Stimulated activated CD8-positive, alpha-beta memory T cell treated with anti-CD3 and anti-CD28 coated beads, Interleukin-7, amount 100 ng/mL, for 24 hours (primary cell): ENCODE measurements at places on chromosomes 12 and 14.

- DNase-seq, result no peak
Measured at GRCh38 chr12:39975374-39975918, 130.4 kb downstream of the SLC2A13 start.

DNA sequence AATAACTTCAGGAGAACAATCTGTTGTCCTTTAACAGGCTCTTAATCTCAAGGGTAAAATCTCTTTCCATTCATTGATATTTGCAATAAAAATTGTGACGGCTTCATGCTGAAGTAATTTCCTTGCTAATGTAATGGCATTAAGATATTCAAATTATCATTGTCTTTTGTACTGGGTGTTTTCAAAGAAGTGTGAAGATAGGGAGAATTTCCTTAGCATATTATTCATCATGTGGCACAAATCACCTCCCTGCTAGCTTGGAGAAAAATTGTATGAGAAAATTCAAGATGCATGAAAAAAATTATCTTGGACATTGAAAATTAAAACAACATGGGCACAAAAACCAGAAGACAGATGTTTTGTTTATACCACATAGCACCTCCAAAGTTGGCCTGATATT is 63.6 kb upstream of the ARID2 start:
- DNase-seq, result no peak

DNA sequence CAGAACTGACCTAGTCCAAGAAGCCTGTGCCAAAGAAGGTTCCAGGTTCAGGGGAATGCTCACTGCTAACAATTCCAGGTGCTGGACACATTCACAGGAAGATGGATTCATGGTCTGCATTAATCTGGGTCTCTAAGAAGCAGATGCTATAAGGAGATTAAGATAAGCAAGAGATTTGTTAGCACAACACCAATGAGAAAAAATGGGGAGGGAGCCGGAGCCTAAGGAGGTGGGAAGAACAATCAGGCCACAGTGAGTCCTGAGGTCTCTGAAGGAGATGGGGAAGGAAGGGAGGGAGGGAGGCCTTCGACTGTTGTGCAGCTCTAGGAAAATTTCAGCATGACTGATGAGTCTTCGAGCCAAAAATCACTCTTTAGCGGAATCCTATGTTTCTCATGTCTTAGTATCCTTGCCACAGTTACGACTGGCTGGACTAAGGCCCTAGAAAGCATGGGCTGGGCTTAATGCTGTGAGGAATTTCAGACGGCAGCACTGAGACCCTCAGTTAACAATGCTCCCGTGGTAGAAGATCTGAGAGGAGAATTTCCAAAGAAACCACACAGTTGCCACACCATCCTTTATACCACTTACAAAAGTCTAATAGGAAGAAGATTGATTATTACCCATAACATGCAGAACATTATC is 31.5 kb upstream of the PTGDR start:
- DNase-seq, result no peak

DNA sequence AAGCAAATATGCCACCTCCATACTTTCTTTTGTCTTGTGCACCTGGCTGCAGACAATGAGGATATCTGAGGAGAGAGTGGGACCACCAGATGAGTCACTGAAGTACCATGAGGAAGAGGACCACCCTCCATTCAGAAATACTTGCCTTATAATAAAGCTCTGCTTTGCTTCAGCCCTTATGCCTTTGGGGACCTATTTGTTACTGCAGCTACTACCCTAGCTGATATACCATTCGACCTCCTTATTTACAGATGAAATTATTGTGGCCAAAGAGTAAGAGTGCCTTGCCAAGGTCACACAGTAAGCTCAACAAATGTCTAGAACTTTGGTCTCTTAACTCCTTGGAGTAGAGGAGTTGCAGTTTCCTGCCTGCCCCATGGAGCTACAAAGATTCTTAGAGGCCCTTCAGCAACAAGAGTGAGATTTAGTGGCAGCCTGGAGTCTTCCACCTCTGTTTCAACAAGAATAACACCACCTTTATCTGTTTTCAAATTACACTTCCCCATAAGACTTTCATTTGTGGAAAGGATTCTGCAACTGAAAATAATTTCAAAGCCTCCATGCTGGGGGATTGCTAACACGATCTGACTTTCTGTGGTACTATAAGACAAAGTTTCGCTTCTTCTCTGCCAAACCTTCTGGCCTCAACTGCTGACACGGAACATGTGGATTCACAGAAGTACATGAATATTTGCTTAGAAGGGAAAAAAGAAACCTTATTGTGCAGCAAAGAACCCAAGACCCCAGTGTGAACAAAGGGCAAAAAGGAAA is 3.6 kb downstream of the CMKLR1 start:
- no peak for DNase-seq

- no peak for DNase-seq
Measured at GRCh38 chr14:82445810-82446570, 912.3 kb upstream of the SEL1L start.

- DNase-seq, result no peak
Measured at GRCh38 chr12:90216815-90217214, 508.2 kb upstream of the ATP2B1 start.

- no peak for DNase-seq
Measured at GRCh38 chr14:92728759-92729364, 19.6 kb downstream of the LGMN start.

GRCh38 chr12:109719123-109720022 is 5.7 kb downstream of the FAM222A start:
- no peak for DNase-seq

DNA sequence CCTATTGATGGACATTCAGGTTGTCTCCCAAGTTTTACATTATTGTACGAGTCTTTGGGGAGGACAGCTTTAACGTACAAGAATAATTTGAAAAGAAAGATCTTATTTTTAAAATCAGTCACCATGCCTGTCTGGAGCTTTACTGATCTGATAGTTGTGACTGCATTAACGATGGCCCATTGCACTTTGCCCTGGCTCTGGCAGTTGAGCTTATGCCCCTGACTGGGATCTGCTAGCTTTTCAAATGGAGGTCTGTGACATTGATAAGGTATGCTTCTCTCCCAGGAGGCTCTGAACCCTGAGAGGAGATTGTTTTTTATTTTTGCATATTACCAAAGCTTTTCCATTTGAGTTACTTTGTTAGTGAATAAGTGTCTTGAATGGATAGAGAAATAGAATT is 17.9 kb upstream of the RAB3IP start:
- no peak for DNase-seq

DNA sequence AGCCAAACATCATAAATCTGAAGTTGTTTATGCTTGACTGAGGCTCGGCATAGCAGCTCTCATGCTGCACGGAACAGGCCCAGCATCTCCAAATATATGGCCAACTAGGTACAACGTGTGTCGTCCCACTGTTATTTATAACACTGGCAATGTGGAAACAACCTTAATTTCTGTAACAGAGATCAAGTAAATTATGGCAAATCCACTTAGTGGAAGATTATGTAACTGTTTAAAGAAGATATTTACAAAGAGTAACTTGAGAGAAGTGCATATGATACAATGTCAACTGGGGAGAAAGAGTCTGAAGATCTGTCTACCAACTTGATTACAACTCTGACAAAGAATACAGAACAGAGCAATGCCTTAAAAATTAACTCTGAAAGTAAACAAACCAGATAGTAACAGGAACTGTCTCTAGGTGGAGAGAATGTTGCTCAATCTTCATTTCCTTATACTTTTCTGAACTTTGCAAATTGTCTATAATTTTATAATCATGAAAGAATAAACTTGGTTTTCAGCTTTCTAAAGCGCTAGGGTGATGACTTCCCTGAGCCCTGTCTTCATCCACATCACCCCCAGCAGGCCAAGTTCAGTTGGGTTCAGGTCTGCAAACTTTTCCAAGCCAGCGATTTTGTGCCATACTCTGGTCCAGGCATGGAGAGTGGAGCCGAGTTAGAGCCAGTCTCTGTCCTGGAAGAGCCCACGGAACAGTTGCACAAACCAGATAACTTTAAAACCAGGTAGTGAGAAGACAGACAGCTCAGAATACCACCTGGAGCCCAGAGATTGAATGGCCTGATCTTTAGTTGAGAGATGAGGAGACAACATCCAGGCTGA is 44.3 kb upstream of the BDKRB2 start:
- no peak for DNase-seq

- DNase-seq, result no peak
Measured at GRCh38 chr14:60573943-60574495, 65.1 kb downstream of the SIX6 start.

DNA sequence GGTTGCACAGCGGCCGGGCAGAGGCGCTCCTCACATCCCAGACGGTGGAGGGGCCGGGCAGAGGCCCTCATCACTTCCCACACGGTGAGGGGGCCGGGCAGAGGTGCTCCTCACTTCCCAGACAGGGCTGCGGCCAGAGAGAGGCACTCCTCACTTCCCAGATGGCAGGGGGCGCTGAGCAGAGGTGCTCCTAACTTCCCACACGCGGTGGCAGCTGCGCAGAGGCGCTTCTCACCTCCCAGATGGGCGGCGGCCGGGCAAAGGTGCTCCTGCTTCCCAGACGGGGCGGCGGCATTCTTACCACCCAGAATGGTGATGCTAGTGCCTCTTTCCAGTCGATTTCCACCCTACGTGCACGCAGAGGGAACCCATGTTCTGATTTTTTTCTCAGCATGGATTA is 304.4 kb downstream of the RGS6 start:
- DNase-seq, result no peak

- DNase-seq, result no peak
Measured at GRCh38 chr12:94427501-94428381, 31.9 kb downstream of the CEP83 start.

DNA sequence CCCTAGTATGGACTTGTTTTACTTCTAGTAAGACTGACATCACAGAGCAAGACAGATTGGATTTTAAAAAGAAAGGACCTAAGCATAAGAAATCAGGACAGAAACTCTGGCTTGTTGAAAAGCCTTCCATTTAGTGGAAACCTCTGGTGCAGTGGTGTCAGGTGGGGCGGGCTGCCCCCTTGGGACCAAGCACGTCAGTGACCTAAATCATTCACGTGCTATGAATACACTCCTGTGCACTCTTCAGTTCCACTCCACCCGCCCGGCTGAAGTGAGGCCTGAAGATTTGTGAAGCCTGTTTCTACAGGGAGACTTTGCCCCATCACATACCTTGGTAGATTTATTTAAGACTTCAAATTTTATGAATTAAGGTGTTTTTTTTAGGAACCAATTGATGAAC is 58.2 kb upstream of the STRN3 start:
- DNase-seq, result no peak

DNA sequence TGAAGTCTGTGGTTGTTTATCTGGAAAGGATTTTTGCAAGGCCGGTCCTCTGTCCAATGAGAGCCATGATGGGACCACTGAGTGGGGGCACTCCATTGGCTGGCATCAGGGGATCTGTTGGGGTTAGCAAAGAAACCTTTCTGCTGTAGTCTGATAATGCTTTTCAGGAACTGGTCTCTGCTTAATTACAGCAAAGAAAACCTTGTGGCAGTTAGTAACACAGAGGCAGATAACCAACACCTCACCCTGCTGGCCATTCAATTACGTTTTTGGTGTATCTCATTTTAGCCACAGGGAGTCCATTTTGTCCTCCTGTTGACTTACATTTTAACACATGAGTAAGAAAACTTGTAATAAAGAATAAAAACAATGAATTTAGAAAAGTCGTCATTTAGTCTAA is 629.3 kb upstream of the MDGA2 start:
- DNase-seq, result no peak

GRCh38 chr12:79761341-79761740 is 70.6 kb upstream of the PAWR start:
- no peak for DNase-seq

GRCh38 chr14:92897922-92898565 is 24.9 kb upstream of the CHGA start:
- DNase-seq, result no peak

DNA sequence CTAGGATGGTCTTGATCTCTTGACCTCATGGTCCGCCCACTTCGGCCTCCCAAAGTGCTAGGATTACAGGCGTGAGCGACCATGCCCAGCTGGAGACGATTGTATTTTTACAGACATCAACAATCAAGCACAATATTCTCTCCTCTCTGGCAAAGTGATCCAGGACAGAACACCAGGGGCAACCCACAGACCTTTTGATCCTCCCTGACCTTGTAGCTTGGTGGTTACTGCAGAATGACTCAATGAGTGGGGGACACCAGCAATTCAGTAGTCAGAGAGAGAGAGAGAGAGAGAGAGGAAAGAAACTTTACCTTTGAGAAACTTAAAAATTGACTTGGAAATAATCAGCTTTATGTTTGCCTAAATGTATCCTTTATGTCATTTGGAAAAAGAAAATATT is 51.2 kb downstream of the DRAM1 start:
- DNase-seq, result no peak

DNA sequence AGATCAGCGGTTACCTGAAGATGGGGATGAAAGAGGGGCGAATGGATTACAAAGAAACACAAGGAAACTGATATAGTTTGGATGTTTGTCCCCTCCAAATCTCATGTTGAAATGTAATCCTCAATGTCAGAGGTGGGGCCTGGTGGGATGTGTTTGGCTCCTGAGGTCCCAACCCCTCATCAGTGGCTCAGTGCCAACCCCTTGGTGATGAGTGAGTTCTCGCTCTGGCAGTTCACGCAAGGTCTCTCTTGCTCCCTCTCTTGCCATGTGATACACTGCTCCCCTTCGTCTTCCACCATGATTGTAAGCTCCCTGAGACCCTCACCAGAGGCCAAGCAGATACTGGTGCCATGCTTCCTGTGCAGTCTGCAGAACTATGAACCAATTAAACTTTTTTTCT is 28.0 kb downstream of the ITGA7 start:
- no peak for DNase-seq

DNA sequence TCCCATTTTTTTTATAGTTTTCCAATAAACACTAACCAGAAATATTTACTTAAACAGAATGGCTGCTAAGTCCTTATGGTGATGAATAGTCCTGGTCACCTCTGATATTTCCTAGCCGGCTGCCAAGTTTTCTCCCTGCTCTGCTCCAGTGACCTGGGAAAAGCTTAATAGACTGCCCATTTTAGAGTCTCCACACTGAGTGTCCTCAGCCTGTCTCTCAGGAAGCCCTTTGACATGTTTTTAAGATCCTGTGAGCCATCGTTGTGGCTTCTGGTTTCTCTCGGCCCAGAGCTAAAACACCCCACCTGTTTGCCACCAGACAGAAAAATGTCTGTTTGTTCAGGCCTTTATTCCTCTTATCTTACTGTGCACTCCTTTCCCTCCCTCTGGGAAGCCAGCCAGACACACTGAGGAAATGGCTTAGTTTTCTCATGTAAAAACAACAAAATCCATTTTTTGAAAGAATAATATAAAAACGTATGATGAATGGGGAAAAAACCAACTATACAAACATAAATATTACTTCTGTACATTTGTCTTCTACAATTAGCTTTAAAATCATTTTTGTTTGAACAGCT is 25.4 kb upstream of the ALDH2 start:
- DNase-seq, result no peak

- DNase-seq, result no peak
Measured at GRCh38 chr12:32125455-32126084, 18.9 kb downstream of the BICD1 start.

DNA sequence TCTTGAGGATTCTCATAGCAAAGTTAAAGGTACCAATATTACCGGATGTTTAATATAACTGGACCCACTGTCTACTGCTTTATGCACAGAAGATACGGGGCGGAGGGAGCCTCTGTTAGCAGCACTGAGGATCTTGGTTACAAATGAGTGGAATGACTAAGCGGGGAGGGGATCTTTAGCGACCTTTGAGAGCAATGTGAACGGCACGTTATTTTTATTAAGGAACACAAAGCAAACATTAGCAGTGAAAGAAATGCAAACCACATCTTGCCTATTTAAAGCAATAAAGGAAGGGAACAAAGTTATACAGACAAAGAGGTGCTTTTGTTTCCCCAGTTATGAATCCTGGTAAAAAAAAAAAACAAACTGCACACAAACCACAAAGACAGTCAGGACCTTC is 27.1 kb upstream of the PRMT8 start:
- no peak for DNase-seq
